ENCODE measurements at places on chromosomes 5 and 9.

GRCh38 chr5:102617191-102618187 lies 118.7 kb upstream of the SLCO6A1 start:
- no peak for DNase-seq

- no peak for DNase-seq
Measured at GRCh38 chr5:39021413-39021812, 52.8 kb downstream of the RICTOR start.

DNA sequence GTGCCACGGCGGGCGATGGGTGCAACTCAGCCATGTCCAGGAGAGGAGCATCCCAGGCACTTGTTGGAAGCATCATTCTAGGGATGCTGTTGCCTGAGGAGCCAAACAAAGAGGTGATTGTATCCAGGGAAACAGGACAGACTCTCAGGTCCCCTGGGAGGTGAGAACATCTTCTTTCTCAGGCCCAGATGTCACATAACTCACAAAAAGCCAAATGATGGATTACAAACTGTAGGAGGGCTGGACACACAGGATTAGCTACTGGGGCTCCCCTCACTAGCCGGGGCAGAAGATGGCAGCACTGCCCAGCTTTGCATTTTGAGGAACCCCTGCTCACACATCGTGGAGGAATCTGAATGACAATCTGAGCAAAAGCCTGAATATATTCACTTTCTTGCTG lies 64.7 kb upstream of the NFIL3 start:
- no peak for DNase-seq

- DNase-seq, result no peak
Measured at GRCh38 chr9:33029231-33029786, 4.2 kb downstream of the DNAJA1 start.

GRCh38 chr9:126678989-126679388 lies 65.3 kb downstream of the LMX1B start:
- DNase-seq, result no peak

GRCh38 chr5:91591076-91591475 lies 208.0 kb upstream of the ARRDC3 start:
- no peak for DNase-seq

DNA sequence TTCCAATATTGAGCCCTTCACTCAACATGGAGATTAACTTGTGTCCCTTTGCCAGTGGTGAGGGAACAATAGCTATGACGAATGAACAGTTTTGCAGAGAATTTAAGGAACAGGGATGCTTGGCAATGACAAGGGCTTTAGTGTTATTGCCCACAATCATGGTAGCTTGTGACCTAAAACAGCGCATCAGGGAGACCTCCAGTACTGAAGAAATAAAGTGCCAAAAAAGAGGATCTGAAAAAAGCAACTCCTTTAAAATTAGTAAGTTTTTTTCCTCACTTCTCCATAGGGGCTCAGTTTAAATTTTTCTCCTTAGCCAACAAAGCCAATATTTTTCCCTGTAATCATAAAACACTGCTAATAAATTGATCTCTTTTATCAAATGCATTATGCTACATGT lies 41.8 kb upstream of the PAM start:
- no peak for DNase-seq

DNA sequence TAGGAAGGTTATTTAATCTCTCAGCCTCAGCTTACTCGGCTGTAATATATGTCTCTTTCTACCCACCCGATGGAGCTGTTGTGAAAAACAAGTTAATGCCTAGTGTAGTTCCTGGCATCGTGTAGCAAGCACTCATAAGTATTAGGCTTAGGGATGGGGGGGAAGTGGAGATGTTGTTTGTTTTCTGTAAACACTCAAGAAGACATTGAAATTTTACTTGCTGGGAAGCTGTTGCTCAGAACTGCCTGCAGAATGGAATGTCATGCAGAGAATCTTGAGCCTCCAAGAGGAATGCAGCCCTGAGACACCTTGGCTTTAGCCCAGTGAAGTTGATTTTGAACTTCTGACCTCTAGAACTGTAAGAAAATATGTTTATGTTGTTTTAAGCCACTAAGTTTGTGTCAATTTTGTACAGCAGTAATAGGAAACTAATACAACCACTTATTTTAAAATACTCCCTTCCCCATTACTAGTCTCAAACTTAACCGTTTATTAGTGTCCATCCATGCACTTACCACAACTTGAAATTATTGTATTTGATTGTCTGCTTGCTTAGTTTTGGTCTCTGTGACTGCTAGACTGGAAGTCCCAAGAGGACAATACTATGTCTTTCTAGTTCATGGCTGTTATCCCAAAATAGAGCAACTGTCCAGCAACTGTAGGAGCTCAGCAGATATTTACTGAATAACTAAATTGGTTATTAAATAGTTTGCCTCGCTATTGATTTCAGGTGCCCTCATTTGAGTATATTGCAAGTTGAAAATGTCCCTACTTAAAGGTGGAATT lies 53.8 kb downstream of the MFAP3 start:
- DNase-seq, result no peak

GRCh38 chr5:98500811-98501210 lies 272.7 kb upstream of the RGMB start:
- no peak for DNase-seq
